Bronchial epithelial cell (primary cell): ENCODE measurements at places on chromosomes 3 and 15.

GRCh38 chr3:45131201-45131600 lies 15.0 kb downstream of the CDCP1 start:
- DNase-seq = no peak

- DNase-seq = no peak
These were observed 384.8 kb upstream of the SEMA6D start for GRCh38 chr15:47332481-47332880.

- DNase-seq = no peak
These were observed 56.2 kb downstream of the SH3BP5 start for GRCh38 chr3:15276028-15276724.

DNA sequence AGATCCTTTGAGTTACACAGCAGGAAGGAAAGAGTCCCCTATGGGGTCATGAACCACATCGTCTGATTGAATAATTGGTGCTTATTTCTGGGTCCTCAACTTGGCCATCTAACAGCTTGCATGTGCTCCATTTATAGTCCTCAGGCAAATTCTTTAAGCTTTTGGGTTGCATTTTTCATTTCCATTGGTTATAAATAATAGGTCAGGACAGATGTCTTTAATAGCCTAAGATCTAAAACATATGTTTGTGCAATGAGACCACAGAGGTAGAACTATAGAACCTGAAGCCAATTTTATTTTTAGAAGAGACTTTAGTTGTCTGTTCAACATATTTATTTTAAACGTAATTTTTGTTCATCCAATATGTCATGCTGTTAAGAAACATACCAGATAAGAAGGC lies 43.2 kb downstream of the CD200R1L start:
- no peak for DNase-seq

GRCh38 chr3:150253622-150254021 lies 154.5 kb upstream of the TSC22D2 start:
- peak; percentile 40 for DNase-seq

- DNase-seq = peak; percentile 73
These were observed 49.0 kb downstream of the SUCLG2 start for GRCh38 chr3:67605377-67605776.

GRCh38 chr3:119880966-119881365 lies 99.1 kb downstream of the NR1I2 start:
- peak; percentile 13 for DNase-seq

- no peak for DNase-seq
These were observed 507.3 kb upstream of the ROBO1 start for GRCh38 chr3:80275120-80275519.

DNA sequence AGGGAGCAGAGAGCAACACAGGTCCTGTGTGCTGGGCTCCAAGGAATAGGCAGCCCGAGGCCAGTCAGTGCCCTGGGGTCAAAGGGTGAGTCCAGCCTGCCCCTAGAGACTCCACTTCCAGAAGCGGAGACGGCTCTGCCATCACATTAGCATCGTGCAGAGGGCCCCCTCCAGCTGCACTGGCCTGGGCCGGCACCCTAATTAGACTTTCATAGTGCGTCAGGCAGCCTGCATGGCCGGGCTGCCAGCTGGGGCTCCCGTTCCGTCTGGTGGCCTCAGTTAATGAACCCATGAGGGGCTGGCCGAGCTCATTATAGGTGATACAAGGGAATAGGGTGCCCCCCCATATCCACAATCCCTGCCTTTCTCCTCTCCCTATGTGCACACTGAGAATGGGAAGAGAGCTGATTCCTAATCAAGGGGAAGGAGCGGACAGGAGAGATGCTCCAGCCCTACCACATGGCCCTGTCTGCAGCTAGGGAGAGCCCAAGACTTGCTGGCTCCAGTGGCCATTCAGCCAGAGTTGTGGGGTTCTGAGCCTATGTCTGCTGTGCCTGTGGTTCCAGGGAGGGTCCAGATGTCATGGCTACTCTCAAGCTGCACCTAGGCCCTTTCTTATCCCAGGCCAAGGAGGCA lies 128.0 kb downstream of the SRGAP3 start:
- DNase-seq = no peak

GRCh38 chr3:18841422-18842343 lies 306.6 kb upstream of the KCNH8 start:
- DNase-seq = no peak

- DNase-seq = peak; percentile 7
These were observed 302.7 kb downstream of the CTNNB1 start for GRCh38 chr3:41502023-41502422.
